ENCODE measurements at places on chromosomes 7 and 10.

GRCh38 chr7:130440527-130441365 lies at the start of gene CEP41:
Gene CEP41 (minus strand): TSS chr7:130441016. CDS start chr7:130440966, 50 bp downstream.
- DNase-seq: peak; percentile 81

DNA sequence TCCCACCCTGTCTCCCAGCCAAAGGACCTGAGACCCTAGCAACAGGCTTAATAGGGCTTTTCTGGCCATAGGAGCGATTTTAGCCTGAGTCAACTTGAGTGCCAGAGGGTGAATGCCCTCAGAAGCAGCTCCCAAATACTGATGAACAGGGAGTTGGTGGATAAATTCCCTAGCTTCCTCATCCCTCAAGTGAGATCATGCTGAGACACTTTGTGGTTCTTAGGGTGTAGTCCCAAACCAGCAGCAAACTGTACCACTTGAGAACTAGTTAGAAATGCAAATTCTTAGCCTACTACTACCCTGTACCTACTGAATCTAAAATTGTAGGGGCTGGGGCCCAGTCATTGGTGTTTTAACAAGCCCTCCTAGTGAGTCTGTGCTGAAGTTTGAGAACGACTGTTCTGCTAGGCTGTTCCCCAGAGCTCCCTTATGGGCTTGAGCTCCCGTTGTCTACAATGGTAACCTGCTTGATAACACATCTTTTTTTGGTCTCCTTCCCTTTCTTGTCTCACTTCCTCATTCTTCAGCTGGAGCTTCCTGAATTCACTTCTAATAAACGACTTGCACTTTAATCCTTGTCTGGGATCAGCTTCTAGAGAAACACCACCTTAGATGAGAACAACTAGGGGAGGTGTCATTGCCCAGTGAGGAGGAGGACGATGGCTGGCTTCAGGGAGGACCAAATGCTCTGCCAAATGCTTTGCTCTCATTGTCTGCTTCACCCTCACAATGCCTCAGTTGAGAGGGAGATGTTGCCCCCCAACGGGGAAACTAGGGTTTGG lies 18.2 kb upstream of the CDH23 start:
- DNase-seq: peak; percentile 73

DNA sequence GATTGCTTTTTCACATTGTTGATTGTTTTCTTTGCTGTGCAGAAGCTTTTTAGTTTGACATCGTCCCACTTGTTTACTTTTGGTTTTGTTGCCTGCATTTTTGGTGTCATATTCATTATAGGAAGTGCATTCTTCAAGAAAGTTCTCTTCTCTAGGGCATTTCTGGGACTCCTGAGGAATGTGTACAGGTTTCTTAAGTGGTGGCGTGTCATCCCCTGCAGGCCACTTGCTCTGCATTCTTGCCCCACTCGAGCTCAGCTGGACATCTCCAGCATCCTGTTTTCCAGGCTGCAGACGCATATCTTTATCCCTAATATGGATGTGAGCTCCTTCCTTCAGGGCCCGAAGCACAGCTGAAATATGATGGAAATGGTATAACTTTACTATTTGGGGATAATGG lies 255.6 kb upstream of the HABP2 start:
- DNase-seq: no peak

DNA sequence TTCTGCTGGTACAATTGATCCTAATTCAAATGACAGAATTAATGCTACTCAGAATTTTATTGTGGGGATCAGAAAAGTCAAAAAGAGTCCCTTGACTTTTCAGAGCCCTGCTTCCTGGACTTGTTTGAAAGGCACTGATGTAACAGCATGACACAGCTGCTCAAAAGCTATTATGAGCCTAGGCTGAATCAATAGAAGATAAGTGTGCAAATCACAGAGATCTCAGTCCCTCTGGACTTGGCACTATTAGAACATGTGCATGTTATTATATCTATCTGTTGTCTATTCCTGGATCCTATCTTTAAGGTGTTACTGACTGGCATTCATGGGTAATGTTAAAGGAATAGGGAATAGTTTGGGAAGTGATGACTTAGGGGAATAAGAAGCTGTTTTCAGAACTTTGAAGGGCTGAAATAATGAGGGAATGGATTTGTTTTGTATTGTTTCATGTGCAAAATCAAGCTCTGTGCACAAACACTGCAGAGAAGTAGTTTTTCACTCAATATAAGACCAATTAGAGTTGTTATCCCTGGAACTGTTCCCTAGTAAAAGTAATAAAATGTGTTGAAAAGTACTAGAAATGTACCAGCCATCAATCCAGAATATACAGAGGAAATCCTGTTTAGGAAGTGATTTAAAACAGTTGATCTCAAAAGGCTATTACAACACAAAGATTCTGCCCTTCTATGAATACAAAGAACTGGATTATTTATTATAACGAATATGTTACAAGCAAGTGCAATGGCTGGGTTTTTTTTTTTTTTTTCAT lies 814.9 kb upstream of the C7orf33 start:
- DNase-seq: no peak

DNA sequence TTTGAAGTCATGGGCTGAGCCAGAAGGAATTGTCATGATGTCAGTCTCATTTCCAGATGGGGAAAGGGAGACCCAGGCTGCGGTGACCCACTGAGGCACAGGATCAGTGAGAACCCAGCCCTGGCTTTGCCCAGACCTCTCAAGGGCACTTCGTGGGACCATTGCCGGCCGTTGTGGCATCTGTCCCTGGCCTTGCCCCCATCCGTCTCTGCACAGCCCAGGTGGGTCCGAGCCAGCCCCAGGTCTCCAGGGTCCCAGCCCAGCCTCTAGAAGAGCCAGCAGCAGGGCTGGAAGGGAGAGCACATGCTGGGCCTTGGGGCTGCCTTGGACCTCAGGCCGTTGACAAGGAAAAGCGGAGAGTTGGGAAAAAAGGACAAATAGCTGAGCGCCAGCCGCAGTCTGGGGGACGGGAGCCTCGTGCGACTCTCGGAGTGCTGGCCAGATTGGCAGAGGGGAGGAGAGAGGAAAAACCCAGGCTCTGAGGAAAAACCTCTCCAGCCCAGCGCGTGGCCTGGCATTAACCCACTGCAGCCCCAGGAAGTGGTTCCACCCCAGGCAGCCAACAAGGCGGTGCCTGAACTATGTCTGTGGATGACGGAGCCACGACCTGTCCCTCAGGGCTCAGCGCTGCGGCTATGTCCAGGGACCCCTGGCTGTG lies 30.2 kb downstream of the GRIFIN start:
- no peak for DNase-seq

GRCh38 chr7:92669616-92670165 lies 79.5 kb upstream of the FAM133B start:
- DNase-seq: no peak

GRCh38 chr10:69988094-69988493 lies 64.6 kb upstream of the MACROH2A2 start:
- no peak for DNase-seq

GRCh38 chr10:70992436-70992835 lies 104.1 kb upstream of the PCBD1 start:
- no peak for DNase-seq

DNA sequence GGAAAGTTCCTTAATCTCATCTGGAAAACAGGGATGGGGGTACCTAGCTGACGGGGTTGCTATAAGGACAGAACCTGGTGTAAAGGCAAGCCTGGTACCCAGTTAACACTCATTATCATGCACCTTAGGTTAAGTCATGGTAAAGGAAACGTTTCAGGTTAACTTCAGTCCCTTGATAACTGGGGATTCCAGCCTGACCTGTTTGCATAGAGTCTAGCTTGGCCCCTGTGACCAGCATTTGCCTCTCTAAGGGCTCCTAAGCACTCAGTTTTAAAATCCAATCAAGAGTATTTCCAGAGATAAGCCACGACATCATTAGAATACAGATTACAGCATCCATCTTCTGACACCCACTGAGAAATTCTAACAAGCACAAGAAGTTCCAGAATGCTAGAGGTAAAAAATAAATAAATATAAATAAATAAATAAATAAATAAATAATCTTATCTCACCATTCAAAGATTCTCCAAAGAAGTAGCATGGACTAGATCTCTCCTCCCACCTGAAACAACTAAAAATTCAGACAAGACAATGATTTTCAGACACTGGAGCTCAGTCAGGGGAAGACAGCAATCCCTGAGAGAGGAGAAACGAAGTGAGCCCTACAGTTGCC lies 184.6 kb downstream of the KCNMA1 start:
- DNase-seq: no peak

- DNase-seq: no peak
These were observed 520 bp downstream of the ELAPOR2 start for GRCh38 chr7:87058744-87059524.

DNA sequence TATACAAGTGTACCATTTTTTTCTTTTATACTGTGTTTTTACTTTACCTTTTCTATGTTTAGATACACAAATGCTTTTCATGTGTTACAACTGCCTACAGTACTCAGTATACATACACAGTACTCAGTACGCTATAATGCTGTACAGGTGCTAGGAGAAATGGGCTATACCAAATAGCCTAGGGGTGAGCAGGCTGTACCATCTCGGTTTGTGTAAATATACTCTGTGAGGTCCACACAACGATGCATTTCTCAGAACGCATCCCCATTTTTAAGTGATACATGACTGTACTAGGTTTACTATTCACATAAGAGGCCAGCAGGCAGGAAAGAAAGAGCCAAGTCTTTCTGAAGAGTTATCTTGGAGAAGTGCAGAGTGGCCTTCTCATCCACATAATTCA lies 426.4 kb upstream of the MTPN start:
- DNase-seq: no peak

DNA sequence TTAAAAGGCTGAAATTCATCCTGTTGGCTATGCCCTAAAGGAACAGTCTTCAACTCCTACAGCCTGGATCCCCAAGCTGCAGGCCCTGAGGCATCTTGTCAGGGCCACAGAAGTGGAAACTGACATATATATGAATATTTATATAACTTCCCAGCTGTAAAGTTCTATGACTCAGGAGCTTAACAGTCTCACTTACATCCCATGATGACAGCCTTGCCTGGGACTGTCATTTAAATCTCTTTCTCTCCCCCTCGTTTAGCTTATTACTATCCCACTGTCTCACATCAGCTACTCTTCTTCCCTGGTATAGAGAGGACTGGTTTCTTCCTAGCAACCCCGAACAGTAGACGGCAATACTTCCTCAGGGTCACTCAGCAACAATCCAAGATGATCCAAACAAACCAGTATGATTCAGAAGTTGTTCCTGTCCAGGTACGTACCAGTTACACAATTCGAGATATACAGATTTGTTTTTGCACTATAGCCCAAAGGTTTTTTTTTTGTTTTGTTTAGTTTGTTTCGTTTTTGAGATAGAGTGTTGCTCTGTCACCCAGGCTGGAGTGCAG lies 22.7 kb downstream of the KIAA1549 start:
- DNase-seq: no peak

DNA sequence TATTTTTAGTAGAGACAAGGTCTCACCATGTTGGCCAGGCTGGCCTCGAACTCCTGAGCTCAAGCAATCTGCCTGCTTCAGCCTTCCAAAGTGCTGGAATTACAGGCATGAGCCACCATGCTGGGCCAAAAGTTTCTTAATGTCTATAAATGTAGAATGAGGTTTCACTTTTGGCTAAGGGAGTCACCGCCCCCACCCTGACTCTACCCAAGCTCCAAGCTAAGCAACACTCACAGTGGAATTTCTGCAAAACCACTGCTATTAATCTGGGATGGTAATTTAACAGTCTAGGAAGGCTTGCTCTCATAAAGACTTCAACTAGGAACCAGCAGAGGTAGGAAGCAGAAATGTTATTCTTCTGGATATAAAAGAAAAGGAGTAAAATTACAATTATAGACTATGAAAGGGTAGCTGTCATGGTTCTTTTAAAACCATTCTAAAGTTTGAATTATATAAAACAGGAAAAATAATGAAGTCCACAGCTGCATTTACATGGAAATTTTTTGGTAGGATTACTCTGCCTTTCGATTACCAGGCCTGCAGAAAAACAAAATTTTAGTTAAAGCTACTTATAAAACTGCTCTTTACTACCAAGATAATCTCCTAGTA lies 211.6 kb downstream of the SFMBT2 start:
- no peak for DNase-seq

DNA sequence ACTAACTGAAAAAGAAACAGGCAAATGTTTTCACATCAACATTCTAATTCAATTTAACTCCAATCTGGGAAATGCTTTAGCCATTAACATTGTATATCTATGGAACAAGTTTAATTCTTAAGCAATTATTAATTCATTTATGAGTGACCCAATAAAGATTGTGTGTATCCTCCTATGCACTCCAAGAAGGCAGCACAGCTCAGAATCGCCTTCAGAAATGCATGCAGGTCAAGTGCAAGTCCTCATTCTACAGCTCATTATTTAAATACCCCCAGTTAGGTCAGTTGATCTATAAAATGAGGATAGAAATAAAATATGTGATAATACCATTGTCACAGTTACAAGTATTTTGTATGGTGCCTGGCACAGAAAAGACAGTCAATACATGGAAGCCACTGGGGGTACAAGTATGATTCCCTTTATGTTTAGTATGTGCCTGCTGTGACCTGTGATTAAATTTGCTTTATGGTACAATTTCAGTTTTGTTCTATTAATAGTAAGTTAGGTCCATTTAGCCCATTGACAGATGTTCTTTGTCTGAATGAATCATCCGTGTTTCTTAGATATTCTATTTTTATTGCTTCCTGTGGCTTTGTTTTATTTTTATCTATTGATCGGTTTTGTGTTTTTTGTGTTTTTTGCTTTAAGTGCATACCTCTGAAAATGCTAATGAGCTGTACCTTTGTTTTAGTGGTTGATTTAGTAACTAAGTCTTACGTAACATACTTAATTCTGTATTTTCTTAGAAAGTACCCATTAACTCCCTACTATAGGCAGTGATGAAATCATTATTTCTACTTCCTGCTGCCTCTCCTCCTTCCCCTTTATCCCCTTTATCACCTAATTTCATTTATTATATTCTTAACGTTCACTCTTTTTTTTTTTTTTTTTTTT lies 42.8 kb downstream of the CPXM2 start:
- DNase-seq: peak; percentile 14

GRCh38 chr10:131616040-131616439 lies 284.8 kb upstream of the PPP2R2D start:
- no peak for DNase-seq

GRCh38 chr10:97533888-97534287 lies 35.2 kb downstream of the UBTD1 start:
- no peak for DNase-seq

DNA sequence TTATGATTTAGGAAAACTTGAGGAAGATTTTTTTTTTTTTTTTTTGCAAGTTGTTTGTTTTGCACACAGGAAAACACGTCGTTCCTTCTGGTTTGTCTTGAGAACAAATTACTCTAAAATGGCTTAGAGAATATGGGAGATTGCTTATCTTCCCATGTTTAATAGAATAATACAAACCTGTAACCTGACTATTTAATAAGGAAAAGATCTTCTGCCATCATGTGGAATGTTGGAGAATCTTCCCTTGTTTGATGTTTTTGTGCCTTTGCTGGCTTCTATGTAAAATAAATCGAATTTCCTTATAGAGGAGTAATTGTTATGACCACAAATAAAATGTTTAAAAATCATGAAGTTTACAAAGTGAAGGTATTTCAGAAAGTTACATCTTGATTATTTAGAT lies 818.8 kb downstream of the GATA3 start:
- DNase-seq: no peak

DNA sequence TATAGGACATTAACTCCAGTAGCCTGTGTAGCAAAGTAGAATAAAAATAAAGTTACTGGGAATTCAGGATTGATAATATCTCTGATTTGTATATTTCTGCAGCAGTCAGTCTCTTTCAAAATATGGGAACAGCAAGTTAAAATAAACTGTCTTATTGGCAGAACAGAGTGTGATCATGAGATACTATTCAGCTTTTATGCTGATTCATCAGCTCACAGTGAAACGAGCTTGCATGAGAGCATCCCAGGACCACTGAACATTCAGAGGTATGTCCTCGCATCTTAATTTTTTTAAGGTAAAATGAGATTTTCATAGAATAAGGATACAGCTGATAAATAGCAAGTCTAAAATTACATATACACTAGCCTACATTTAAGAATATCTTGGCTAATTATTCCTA lies 282.5 kb upstream of the MYO3A start:
- no peak for DNase-seq
